ENCODE measurements at places on chromosomes 6 and 20.

GRCh38 chr6:114346451-114346850 lies 3.6 kb upstream of the HS3ST5 start:
- DNase-seq = no peak

DNA sequence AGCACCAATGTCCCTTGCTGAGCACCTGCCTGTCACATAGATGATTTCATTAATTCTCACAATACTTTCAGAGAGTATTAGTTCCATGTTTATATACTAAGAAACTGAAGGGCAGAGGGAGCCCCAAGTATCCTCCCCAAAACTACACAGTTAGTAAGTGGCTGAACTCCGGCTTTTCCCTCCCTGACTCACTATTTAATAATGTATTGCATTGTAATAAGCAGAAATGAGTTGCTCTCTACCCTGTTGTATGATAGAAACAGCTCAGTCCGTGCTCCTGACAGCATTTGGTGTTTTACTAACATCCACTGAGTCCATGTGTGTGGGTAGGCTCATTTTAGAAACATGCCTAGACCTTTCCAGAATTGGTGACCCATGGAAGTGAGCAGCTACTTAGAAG lies 76.8 kb downstream of the OLIG3 start:
- DNase-seq = no peak

DNA sequence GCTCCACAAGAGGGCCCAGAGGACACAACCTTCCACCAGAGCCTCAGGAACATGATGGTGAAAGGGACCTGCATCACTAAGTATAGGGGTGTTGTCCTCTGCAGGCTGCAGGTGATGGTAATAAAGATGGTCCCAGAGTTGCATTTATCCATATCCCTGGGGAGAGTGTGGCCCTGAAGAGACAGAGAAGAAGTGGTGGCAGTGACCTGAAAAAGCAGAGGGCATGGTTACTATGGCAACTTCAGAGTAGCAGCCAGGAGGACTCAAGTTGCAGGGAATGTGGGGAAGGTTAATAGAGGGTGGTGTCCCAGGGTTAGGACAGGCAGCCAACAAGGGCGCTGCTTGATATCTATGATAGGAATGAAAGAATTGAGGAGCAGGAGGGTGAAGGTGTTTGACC lies 57.1 kb downstream of the HLA-A start:
- DNase-seq = no peak

DNA sequence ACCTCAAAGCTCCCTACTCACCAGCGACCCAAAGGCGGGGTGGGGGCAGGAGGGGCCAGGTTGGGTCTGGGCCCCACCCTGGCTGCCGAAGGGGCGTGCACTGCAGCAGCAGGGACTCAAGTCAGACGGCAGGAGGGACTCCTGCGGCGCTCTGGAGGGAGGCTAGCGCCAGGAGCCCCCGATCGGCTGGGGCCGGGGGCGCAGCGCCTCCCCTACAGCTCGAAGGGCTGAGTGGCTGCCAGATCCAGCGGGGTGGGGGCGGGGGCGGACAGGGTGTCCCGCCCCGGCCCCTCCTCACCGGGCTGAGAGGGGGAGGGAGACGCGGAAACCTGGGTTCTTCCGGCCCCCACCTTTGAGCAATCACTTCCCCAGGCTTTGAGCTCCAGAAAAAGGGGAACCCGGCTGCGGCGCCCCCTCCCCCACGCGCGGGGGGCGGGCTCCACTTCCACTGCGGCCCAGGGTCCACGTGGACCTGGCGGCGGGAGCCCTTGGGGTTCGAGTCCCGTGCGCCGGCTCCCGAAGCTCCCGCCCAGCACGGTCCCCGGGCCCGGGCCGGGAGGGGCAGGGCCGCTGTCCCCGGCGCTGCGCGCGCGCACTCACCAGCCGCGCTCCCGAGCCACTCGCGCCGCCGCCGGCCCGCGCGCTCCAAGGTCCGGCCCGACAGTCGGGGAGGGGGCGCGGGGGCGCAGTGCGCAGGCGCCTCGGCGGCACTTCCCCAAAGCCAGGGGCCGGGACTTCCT lies at the start of gene RGS19:
Gene RGS19 (minus strand): TSS at position 246 of the 740 bp plus-strand sequence. CDS start 2,632 bp downstream, outside the sequence.
- peak; percentile 81 for DNase-seq

DNA sequence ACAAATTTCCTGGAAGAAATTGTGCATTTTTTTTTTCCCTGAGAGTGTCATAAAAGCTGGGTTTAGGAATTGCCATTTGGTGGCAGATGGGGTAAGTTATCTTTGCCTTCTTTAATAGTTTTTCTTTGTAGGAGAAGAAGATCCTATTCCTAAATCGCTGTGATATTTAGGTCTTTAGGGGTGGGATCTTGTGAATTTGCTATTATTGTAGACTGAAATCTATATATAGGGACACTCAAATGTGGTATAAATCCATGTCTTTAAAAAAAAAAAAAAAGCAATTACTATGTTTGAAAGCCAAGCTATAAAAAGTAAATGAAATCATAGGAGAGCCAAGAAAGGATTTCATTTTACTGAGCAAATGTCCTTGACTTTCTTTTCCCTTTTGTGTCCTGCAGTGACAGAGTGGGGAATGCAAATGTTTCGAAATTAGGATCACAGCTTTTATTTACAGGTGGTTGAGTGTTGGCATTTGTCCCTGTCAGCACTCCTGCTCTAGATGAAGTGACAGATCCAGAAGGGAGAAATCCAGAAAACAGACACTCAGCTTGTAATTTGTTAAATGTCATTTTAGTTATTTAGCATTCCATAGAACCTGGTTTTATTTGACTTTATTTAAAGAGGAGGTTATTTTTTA lies 29.4 kb downstream of the TIAM2 start:
- DNase-seq = no peak

DNA sequence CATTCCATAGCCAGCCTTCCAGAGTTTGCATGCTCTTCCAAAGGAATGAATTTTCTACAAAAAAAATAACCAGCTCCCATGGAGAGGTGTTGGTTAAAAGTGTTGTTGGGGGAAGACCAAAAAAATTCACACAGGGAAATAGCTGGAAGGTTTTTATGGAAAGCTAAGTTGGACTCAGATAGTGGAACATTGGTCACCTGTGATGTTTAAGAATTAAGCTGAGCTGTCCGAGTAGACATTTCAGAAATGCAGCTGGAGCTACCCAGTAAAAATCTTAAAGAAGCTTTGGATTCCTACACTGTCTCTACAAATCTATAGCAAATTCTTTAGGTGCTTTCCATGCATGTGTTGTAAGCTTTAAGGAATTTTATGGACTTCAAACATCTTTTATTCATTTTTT lies 155.5 kb downstream of the THBS2 start:
- DNase-seq = no peak

- DNase-seq = no peak
Measured at GRCh38 chr20:17469246-17470030, 61.7 kb downstream of the BFSP1 start.
